CD8-positive, alpha-beta T cell (primary cell): ENCODE measurements at places on chromosomes 6 and 20. TPM values are rescaled to one million over a fixed set of nuclear protein-coding genes. Genes with fewer than 3 reads are reported as not detected.
A peak's percentile ranks its signal among the peaks of the same experiment; 100 is the strongest.

DNA sequence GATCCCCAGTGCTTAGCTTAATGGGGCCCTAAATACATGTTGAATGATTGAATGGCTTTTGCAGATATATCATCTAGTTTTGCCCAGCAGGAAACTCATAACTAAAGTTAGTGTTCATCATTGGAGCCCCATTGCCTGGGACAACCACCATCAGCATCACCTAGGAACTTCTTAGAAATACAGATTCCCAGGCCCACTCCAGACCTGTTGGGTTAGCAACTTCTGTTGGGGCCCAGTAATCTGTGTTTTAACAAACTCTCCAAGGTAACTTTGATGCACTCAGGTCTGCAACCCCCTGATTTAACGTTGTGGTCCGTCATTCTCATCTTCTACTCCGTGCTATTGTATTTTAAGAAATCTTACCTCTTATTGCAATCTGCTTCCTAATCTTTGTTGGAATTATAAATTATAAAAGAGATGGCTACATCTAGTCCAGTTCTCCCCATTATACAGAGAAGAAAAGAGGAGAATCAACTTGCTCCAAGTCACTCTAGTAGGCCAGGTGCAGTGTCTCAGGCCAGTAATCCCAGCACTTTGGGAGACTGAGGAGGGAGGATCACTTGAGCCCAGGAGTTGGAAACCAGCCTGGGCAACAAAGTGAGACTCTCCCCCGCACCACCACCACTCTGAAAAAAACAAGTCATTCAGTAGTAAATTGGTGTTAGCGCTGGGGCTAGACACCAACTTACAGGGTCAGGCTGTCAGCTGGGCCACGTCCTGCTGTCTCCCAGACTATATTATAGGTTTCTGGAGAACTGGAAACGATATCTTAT, 13.7 kb downstream of the FOXP4 start:
- DNase-seq: no peak

GRCh38 chr20:31674895-31675827, 37.4 kb downstream of the COX4I2 start:
- peak; percentile 52 for DNase-seq

GRCh38 chr20:61861054-61861841, 204.4 kb downstream of the TAF4 start:
- DNase-seq: no peak

DNA sequence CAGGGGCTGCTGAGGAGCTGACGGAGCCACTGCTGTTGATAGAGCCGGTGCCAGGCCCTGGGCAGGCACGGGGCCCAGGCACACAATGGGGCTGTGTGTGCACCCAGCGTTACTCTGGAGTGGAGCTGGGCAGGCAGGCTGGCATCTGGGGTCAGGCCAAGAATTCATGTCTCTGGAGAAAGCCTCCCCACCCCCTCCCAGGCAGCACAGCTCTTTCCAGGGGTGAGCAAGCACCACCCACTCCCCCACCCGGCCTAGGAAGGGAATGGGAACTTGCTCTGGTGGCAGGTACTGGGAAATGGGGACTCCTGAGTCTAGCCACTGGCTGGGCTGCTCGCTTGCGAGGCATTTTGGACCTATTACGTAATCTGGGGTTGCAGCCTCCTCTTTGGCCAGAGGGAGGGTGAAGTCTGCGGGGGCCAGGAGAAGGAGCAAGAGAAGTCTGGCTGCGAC, 22.7 kb downstream of the TFEB start:
- DNase-seq: no peak

DNA sequence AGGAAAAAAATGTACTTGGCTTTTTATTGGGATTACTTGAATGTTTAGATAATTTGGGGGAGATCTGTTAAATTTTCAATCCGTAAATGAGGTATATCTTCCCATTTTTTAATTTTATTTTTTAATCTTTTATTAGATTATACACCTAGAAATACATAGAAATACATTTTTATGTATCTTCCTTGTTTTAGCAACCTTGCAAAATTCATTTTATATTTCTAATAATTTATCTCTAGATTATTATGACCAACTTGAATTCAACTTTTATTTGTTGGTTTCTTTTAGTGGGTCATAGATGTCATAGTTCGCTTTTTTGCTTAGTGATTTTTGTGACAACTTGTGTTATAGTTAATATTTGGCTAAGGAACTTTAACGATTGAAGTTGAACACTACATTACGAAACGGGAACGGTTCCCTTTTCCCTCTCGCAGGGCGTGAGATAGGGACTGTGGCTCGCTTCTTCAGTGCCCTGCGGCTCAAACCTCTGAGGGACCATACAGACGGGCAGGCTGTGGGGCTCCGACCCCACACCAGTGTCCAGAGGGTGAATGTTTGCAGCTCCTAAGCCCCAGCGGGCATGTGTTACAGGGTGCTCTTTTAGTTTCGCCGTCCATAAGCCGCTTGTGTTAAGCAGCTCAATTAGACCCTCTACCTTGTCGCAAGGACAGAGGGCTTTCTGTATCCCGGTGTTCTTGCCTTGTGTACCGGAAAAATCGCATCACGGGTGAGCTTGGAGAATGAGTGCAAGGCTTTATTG, 53.8 kb downstream of the PRND start:
- no peak for DNase-seq

The ACTL10 gene
- 0.75 TPM for total RNA-seq

The FAM83B gene
- not detected for total RNA-seq

The CD93 gene
- 0.14 TPM for total RNA-seq
